ENCODE measurements at places on chromosomes 5 and 9. TPM values are rescaled to one million over a fixed set of nuclear protein-coding genes. Genes with fewer than 3 reads are reported as not detected.
A peak's percentile ranks its signal among the peaks of the same experiment; 100 is the strongest.

DNA sequence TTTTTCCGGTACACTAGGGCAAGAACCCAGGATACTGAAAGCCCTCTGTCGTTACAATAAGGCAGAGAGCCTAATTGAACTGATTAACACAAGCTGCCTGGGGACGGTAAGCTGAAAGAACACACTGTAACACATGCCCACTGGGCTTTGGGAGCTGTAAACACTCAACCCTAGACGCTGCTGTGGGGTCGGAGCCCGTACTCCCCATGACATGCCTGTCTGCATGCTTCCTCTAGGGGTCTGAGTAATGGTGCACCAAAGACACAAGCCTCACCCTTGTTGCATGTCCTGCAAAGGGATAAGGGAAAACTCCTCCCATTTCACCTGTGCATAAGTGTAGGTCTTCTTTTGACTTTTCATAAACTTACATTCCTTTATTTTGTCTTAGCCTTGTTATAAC lies 194.0 kb downstream of the FBXL7 start:
- no peak for DNase-seq

DNA sequence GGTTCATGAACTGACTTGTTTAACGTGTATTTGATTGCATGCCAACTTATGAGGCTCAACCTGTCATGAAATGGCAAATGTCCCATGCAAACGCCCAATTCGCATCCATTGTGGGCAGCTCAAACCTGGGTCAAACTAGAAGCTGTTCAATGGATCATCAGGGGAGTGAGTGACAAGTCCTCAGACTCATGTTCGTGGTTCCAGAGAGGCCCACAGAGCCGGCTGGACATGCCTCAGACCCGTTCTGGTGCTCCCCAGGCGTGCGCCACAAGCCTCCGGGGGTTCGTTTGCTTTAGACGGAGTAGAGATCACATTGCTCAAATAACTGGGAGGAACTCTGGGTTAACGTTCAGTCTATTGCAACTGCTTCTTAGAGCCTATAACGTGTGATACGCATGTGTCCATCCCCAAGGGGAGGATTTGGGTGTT lies 15.0 kb downstream of the GFI1B start:
- no peak for DNase-seq

GRCh38 chr5:112549605-112550166 lies 130.6 kb upstream of the EPB41L4A start:
- DNase-seq: no peak

DNA sequence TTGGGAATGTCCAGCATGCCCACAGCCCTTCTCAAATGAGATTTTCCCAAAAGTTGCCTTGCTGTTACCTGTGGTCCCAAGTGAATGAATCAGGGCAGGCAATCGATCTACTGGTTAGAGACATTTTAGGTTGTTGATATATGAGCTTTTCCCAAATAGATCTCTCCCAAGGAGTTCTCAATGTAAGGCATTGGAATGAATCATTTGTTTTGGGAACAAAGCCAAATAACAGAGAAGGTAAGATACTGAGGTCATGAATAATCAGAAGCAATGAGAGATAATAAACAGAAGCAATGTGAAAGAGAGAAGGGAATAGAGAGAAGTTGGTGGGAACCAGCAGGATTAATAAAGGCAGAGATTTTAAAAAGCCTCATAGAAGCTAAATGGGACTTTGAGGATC lies 93.6 kb upstream of the FER start:
- no peak for DNase-seq

DNA sequence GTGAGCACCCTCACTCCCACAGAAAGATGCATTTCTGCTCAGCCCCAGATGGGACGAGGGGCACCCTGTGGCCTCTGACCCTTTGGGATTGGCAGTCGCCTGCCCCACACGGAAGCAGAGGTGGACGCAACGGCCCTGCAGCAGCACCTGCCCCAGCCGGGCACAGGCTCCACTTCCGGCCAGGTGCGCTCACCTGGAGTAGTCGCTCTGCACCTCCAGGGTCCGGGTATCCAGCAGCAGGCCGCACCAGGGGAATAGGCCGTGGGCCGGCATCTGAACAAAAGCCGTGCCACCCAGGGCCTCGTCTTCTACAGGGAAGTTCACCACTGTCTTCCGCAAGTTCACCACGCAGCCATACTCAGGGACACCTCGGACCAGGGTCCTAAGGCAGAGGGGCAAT lies 30.7 kb downstream of the TERT start:
- no peak for DNase-seq

GRCh38 chr9:136053757-136054142 lies 41.3 kb downstream of the NACC2 start:
- no peak for DNase-seq

GRCh38 chr5:106127341-106127781 lies 1543.4 kb downstream of the EFNA5 start:
- DNase-seq: no peak

GRCh38 chr9:89006996-89007967 lies 16.0 kb downstream of the S1PR3 start:
- no peak for DNase-seq

- DNase-seq: no peak
These were observed 348.0 kb downstream of the NPR3 start for GRCh38 chr5:33059081-33059480.

GRCh38 chr5:134536876-134537275 lies 11.4 kb downstream of the JADE2 start:
- DNase-seq: no peak

DNA sequence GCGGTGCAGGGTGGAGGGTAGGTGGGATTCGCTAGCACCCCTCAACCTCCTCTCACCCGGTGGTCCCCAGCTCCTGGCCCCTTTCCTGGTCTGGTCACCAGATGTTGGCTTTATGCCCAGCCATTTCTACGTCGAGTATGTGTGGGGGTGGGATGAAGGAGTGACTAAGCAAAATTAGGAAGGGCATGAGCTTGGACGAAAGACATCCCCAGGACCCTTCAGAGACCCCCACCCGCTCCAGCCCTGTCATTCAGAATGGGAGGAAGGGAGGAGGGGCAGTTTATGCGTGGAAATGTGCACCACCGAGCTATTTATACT lies 742 bp downstream of the BHMT2 start:
- DNase-seq: no peak

GRCh38 chr5:79886925-79887655 lies 104.0 kb downstream of the MTX3 start:
- no peak for DNase-seq

GRCh38 chr9:27945386-27945785 lies 372.1 kb upstream of the C9orf72 start:
- no peak for DNase-seq

DNA sequence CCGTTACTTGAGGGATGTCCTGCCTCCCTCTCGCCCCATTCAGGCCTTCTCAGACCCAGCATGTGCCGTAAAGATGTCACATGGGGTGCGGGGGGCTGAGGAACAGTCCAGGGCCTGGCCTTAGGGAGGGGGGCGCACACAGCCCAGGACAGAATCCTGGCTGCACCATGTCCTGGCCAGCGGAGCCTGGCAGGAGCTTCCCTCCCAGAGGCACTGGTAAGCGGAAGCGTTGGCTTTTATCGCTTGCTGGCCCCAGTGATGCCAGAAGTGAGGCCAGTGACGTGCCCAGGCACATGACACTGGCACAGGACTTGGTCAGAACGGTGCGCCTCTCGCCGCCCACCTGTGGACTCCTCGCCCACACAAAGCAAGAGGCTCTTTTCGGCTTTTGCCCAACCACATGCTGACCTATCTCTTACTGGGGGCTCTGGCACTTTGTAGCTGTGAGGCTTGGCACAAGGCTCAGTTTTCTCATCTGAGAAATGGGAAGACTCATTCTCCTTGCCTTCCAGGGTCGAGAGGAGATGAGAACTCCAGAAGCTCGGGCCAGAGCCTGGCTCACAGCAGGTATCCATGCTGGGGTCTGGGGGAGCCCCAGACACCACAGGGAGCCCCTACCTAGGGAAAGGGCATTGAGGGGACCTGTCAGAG lies 59.0 kb downstream of the LMX1B start:
- DNase-seq: no peak

- DNase-seq: peak; percentile 83
These were observed 121.6 kb downstream of the FBXL17 start for GRCh38 chr5:108260117-108260857.

- DNase-seq: no peak
These were observed 571 bp upstream of the MARCHF11 start for GRCh38 chr5:16179936-16180788.

GRCh38 chr9:87827341-87827740 lies 55.3 kb upstream of the SPATA31E1 start:
- DNase-seq: no peak

DNA sequence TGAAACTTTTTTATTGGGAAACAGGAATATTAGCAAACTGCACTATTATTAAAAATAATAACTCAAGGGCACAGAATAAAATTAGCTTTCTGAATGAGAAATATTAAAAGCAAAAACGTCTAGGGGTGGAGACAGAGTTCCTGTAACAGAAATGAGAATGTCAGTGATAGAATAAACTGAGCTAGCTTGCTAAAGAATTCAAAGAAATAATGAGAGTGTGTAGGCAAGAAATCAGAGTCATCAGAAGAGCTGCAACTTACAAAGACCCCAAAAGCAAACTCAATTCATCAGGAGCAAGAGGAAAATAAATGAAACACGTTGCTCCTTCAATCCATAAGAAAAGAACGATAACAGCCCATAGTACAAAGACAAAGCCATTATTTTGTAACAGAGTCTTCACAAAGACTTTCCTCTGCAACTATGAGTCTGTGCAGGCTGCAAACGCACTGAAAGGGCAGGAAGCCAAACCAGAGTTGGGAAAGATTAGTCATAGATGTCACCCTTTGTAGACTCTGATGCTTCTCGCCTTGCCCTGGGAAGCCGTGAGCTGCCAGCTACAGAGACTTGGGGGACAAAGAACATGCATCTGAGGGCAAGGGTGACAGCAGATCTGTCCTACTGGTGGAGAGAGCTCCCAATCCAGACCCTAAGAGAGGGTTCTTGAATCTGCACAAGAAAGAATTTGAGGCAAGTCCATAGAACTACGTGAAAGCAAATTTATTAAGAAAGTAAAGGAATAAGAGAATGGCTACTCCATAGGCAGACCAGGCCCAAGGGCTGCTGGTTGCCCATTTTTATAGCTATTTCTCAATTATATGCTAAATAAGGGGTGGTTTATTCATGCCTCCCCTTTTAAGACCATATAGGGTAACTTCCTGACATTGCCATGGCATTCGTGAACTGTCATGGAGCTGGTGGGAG lies 40.8 kb downstream of the SHC3 start:
- peak; percentile 58 for DNase-seq

GRCh38 chr9:5801739-5802113 lies 31.2 kb downstream of the ERMP1 start:
- DNase-seq: no peak

GRCh38 chr5:160444407-160444806 lies 22.8 kb downstream of the PTTG1 start:
- DNase-seq: no peak

GRCh38 chr5:176816791-176817347 lies 6.5 kb downstream of the UNC5A start:
- no peak for DNase-seq

DNA sequence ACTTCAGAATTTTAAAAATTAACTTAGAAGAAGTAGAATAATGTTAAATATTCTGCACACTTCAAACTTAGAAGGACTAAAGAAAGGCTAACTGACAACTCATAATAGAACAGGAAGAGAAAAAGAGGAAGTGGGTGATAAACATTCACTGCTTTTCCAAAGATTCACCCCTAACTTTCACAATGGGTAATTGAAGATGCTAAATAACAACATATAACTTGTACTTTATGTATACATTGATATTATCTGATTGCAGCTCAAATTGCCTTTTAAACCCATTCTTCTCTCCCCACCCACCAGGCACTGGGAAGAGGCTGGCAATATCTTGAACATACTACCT lies 376.6 kb downstream of the EFNA5 start:
- no peak for DNase-seq

- no peak for DNase-seq
These were observed 21.9 kb downstream of the SOX30 start for GRCh38 chr5:157630341-157630740.

- no peak for DNase-seq
These were observed 41.3 kb upstream of the GARNL3 start for GRCh38 chr9:127223266-127223665.

DNA sequence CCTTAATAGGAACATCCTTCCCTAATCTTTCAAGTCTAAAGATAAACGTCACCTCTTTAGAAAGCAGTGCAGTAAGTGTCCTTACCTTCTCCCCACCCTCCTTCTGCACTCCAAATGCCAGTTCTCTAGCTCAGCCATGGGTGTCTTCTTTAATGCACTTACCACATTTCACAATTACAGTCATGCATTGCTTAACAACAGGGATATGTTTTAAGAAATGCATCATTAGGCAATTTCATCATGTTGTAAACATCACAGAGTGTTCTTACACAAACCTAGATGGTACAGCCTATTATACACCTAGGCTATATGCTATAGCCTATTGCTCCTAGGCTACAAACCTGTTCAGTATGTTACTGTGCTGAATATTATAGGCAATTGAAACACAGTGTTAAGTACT lies 91.2 kb downstream of the RFX3 start:
- no peak for DNase-seq

DNA sequence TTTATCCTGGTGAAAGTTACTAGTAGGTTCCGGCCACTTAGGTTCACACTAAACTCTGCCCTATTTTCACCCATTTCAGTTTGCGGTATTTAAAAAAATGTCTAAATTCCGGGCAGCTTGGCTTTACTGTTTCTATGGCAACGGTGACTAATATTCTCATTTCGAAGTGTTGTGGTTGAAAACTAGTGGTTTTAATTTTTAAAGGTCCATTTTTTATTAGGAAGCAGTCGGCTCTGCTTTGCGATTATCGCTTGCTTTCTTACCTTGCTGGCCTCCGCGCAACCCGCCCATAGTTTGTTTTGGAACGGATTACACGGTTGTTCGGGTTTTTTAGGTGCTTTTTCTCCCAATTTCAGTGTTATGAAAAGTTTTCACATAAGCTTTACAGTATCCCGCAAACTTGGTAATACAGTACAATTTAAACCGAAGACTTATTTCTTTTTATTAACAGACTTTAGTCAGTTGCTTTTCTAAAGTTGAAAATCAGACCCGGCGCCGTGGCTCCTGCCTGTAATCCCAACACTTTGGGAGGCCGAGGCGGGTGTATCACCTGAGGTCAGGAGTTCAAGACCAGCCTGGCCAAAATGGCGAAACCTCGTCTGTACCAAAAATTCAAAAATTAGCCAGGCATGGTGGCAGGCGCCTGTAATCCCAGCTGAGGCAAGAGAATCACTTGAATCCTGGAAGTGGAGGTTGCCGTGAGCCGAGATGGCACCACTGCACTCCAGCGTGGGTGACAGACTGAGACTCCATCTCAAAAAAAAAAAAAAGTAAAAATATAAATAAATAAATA lies 1.6 kb downstream of the KDM4C start:
- DNase-seq: peak; percentile 30

GRCh38 chr5:65646938-65647337 lies 22.1 kb downstream of the SHLD3 start:
- no peak for DNase-seq

Gene SURF4
- total RNA-seq: 299 TPM

Gene CCL27
- total RNA-seq: 0.69 TPM

Gene PCDHA9
- total RNA-seq: not detected

Gene FCN2
- total RNA-seq: not detected

Gene C9orf50
- total RNA-seq: not detected

Gene IL5
- total RNA-seq: not detected

Gene OR1Q1
- total RNA-seq: not detected

Gene TNFSF15
- 0.62 TPM for total RNA-seq

Gene OMD
- total RNA-seq: not detected

Gene KIF4B
- total RNA-seq: 0.05 TPM

Gene MYOZ3
- total RNA-seq: 0.17 TPM

Gene FAM78A
- total RNA-seq: 24.1 TPM

Gene FCN1
- total RNA-seq: not detected
